Large intestine (tissue), 12 donors: ENCODE measurements at places on chromosomes 5 and 9. TPM values are rescaled to one million over a fixed set of nuclear protein-coding genes. Genes with fewer than 3 reads are reported as not detected.

TLX3 gene
- polyA plus RNA-seq: not detected

DNA sequence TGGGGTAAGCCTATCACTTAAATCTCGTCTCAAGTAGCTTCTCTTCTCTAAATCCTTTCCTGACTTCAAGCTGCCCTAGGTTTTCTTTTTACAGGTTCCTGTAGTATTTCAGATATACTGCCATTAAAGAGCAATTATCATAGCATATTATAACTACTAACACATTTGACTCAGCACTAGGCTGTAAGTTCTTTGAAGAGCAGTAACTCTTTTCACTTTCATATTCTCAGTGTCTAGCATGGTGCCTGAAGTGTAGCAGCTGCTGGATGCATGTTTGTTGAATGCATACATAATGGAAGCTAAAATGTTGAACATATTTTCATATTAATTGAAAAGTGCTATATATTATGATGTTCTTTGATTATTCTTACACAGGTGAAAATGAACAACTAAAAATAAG lies 22.5 kb downstream of the CCDC152 start:
- DNase-seq: no peak

DNA sequence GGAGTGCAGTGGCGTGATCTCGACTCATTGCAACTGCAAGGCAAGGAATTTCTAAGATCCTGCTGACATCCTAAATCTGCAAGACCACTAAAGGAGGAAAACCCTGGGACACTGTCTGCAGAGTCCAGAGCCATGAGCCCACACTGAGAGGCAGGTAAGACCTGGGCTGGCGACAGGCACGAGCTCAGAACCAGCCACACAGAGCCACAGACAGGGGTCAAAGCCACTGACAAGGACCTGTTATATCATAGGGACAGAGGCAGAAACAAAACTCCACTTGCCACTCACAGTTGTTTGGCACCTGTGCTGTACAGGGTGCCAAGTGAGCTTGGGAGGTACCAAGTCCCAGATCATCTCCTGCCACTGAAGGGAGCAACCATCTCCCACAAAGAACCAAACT lies 34.2 kb downstream of the IPPK start:
- DNase-seq: no peak

DNA sequence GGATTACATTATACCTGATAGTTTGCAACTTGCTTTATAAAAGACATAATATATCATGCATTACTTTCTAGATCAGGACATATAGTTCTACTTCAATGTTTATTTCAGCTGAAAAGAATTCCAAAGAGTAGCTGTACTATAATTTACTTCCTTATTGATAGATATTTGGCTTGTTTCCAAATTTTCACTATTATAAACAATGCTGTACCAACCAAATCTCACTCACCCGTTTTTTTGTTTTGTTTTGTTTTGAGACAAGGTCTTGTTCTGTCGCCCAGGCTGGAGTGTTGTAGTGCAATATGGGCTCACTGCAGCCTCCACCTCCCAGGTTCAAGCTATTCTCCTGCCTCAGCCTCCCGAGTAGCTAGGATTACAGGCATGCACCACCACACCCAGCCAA lies 132.7 kb downstream of the GNAQ start:
- no peak for DNase-seq

DNA sequence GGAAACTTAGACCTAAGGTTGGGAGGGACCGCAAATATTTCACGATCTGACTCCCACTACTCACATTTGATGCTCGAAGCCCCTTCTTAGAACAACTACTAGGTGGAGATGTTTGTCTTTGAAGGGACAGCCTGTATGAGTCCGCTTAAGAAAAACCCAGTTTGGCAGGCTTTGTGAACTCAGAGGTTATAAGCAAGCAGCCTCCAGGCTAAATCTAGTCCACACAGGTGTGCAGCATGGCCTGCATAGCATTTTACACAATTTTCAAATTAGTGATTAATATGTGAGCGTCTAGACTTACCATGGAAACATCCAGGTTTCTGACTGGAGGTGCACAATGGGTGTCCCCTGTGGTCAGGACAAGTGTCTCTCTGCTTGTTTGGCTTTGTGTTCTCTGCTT lies 127.1 kb downstream of the KIF4B start:
- no peak for DNase-seq

SPINK4 gene
- 82.4 TPM for polyA plus RNA-seq

- no peak for DNase-seq
These were observed 125.8 kb downstream of the DTWD2 start for GRCh38 chr5:118862596-118862995.

DNA sequence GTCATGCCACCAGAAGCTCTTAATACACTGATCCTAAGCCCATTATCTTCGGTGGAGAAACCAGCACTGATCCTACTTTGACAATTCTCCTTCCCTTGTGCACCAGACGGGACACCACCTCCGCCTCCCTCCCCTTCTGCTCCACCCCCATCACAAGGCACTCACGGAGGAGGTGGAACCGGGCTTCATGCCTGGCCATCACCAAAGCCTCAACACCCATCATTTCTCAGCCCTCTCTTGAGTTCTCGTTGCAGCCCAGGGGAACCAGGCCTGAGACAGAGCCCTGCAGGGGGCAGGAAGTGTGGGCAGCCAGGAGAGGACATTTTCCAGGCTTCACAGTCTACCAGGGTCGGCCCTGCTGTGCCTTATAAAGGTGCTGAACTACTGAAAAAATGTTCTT lies 160.5 kb downstream of the GOLPH3 start:
- no peak for DNase-seq

DNA sequence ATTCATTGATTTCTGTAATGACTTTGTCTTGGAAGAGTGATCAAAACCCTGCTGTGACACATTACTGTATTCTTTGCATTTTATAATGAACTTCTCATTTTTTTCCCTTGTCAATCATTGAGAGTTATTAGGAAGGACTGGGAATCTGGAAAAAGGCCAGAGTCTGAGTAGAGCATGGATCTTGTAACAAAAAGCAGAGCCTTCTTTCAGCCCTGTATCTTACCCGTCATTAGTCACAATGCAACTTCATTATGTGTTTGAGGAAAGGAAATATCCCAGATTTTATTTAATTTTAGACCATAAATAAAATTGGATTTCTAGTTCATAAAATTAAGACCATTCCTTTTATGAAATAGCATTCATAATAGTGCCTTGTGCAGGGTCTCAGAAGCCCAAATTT lies 131.4 kb downstream of the ARHGEF28 start:
- no peak for DNase-seq

SLC45A2 gene
- 0.12 TPM for polyA plus RNA-seq

- DNase-seq: no peak
These were observed 5.2 kb upstream of the GRK6 start for GRCh38 chr5:177421062-177421798.

DNA sequence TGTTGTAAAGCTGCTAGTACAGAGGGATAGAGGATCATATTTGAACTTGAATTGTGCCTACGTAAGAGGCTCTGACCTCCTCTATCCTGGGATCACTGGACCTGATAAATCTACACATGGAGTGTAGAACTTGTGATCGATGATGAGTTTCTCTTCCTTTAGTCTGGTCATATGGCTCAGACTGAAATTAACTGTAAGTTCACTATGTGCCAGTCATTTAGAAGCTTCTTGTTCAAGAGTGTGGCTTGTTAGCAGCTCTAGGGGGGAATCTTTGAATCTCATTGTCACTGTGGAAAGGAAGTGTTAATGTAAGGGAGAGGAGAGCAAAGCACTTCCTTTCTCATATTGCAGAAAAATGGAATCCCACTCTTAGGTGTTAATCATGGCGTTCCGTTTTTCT lies 12.1 kb downstream of the ZBTB34 start:
- DNase-seq: no peak

GRCh38 chr5:67652201-67652600 lies 455.6 kb upstream of the CD180 start:
- no peak for DNase-seq

MYMK gene
- polyA plus RNA-seq: 0.13 TPM

DNA sequence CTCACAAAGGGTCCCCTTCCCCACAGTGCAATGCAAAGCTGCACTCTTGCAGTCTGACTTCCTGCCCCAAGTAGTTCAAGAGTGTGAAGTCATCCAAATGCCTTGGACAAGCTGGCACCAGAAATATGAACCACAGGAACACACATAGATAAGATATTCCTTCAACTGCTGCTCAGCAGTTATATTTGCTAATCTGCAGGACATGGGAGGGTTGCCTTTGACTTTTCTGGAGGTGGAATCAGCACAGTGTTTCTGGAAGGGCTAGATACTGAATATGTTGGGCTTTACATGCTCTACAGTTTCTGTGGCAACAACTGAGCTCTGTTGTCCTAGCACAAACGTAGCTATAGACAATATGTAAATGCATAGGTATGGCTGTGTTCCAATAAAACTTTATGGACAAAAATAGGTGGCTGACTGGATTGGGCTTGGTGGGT lies 96.7 kb upstream of the PCA3 start:
- no peak for DNase-seq

GRCh38 chr5:91359962-91360609 lies 23.0 kb downstream of the ARRDC3 start:
- no peak for DNase-seq
